Mammary epithelial cell (primary cell): ENCODE measurements at places on chromosomes 5 and 9. TPM values are rescaled to one million over a fixed set of nuclear protein-coding genes. Genes with fewer than 3 reads are reported as not detected.

Gene PDE6A
- total RNA-seq, result 0.17 TPM

Gene PCDHA7
- total RNA-seq, result 0.21 and 0.26 TPM in 2 replicates

Gene TRIM23
- 27.5 TPM for total RNA-seq

Gene SLC34A3
- total RNA-seq, result not detected in 2 replicates

Gene FNBP1
- 11.5 TPM for total RNA-seq

Gene RNF20
- 24.8 TPM for total RNA-seq

DNA sequence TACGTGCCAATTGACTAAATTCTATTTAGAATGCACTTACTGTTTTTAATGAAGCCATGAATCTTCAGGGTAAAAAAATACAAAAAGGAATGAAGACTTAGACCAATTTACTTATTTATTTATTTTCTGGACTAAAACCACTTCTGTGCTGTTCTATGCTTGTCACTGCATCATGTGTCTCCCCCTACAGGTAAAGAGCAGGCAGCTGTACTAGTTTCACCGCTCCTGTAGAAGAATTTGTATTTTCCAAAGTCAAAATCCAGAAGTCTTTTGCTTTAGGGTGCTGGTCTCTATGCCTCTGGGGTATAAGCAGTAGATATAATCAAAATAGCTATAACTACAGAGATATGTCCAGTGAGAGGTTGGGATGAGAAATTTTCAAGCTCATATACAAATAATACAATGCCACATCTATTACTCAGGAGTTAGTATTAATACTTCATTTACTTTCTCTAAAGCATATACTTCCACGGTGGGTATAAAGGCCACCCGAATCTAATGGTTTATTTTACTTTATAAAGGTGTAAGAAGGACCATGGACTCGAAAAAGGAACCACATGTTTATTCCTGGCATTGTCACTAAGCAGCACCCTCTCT lies 591.5 kb downstream of the RAB3C start:
- DNase-seq, result peak; percentile 35

GRCh38 chr5:177079606-177080005 lies 7.1 kb upstream of the FGFR4 start:
- DNase-seq, result no peak

DNA sequence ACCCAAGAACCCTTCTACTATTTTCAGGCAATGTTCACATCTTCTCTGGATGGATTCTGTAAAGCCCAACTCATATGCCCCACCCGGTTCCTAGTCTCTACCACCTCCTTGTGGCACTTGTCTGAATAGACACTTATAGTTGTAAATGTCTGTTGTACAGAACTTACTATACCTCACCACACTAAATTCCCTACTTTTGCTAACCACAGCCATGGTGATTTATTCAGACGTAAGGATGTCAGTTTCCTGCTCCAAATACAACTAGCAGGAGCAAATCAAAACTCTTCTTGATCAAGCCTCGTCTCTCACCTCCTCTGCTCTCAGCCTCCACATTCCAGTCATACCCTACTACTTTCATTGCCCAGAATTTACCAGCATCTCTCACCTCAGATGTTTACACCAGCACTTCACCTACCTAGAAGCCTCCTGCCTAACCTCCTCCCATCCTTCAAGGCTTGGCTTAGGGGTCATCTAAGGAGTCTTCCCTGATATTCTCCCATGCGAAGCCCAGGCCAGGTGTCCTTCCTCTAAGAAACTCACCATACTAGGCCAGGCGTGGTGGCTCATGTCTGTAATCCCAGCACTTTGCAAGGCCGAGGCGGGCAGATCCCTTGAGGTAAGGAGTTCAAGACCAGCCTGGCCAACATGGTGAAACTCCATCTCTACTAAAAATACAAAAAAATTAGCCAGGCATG lies 75.5 kb downstream of the MAPKAP1 start:
- peak; percentile 42 for DNase-seq

GRCh38 chr5:27377626-27378025 lies 339.2 kb upstream of the CDH9 start:
- DNase-seq, result no peak

DNA sequence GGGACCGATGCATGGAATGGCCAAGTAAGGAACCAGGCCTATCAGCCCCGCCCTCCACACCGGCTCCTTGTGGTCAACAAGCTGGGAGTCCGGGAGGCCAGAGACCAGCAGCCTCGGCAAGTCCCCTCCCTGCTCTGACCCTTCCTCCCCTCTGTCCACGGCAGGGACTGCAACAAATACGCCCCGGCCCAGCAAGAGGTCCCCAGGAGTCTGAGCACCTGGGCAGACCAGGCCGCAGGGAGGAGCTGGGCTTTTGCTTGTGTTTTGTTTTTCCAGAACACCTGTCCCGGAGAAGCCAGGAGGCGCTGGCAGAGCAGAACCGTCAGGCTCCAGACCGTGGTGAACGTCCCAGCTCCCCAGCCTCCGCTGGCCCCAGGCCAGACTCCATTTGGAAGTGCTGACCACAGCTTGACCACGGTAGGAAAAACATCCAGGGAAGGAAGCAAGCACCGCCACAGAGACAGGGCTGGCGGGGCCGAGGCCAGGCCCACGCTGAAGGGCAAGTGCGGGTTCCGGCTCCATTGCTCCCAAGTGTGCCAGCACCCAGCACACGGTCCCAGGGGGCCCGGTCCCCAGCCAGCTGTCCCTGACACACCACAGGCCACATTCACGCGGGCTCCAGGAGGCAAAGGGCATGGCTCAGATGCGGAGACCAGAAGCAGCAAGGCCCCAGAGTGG lies 56.7 kb downstream of the VAV2 start:
- DNase-seq, result no peak

GRCh38 chr5:1558944-1559343 lies 35.2 kb upstream of the LPCAT1 start:
- DNase-seq, result no peak

DNA sequence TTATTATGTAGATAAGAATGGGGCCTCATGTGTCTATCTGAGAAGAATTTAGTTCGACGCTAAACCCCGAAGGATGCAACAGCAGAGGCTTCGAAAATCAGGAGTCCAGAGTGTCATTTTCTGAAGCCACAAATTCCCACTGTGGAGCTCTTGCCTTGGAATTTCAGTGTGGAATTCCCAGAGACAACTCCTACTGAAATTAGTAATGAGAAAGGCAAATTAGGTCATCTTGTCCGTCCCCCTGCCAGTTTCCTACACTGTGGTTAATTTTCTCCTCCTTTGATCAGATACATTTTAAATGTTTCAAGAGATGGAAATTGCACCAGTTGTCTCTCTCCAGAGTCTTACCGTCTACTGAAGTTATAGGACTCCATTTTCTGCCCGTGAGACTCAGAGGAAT lies 633.6 kb downstream of the BNC2 start:
- no peak for DNase-seq
